ENCODE measurements at places on chromosomes 6 and 20.

DNA sequence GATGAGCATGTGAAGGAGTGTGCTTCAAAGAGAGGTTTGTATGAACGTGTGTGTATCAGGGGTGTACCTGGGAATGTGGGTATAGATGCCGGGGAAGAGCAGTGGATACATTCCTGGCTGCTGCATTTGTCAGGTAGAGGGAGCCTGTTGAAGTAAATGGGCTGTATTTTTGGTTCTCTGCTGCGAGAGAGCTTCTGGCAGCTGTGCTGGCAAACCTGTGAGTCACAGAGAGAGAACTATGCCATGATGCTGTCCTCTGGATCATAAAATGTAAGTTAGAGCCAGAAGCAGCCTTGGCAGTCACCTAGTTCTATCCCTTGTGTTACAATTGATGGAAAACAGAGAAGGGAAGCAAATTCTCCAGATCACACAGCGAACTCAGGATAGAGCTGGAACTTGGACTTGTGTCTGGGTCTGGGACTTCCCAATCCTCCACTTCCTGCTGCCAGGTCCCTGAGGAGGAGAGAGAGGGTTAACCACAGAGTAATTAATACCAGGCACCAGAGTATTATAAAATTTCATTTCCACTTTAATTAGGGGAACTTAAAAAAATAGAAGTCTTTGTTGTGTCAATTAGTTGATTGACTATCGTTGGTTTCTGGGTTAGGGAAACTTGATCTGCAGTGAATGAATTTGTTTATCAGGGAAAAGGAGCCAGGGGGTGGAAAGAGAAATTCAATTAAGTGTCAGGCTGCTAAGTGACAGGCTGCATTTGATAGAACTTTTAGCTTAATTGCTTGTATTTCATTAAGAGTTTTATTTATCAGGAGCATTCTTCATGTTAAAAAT lies 41.1 kb upstream of the GTSF1L start:
- DNase-seq = no peak

DNA sequence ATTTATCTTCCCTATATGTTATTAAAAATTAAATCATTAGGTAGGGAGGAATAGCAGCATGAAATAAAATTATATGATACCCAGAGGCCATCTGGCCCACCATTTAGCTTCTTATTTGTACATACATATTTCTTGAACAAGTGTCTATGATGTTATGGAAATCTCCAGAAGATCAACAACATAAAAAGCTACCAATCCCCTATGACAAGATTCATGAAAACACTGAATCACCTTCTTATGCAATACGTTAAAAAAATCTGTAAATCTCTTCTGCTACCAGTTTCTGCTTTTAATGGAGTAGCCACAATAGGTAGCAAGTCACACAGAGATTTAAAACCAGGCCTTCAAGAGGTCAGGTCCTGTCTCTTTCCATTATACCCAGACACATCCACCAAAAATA lies 125.8 kb upstream of the ENPP5 start:
- DNase-seq = no peak

DNA sequence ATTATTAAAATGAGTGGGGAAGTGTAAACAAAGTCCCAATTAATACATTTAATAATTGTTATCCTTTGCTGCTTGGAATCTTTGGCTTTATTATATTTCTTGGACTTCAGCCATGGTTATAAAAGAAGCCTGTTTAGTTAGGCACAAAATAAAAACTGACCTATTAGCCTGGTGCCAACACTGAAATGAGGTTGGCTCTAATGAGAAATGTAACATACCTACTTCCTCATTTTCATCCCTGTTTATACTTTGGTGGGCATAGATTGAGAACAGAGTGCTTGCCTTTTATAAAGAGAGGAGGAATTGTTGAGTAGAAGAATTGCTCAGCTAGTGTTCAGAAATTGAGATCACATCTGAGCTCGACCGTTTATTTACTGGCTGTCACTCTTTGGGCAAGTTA lies 471.3 kb downstream of the UTRN start:
- DNase-seq = no peak

DNA sequence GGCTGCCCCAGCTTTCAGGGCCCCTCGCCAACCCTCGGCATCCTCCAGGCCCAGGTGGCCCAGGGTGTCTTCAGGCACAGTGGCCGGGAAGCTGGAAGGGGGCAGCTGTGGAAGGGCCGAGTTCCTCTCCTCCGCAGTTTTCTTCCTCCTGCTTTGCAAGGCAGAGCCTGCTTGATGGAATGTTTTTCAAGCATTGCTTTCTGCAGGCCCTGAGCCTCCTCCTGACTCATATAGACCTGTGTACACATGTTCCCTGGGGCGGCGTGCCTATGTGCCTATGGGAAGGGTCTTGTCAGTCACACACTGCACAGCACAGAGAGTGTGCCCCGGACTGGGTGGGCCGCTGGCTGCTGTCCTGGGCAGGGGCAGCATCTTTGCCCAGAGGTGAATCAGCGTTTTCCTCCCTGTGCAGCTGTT lies 107.5 kb downstream of the ERMARD start:
- DNase-seq = no peak

- no peak for DNase-seq
These were observed 93.1 kb downstream of the EPB41L2 start for GRCh38 chr6:130969791-130970491.

GRCh38 chr6:144585217-144585814 lies 300.2 kb downstream of the UTRN start:
- no peak for DNase-seq

DNA sequence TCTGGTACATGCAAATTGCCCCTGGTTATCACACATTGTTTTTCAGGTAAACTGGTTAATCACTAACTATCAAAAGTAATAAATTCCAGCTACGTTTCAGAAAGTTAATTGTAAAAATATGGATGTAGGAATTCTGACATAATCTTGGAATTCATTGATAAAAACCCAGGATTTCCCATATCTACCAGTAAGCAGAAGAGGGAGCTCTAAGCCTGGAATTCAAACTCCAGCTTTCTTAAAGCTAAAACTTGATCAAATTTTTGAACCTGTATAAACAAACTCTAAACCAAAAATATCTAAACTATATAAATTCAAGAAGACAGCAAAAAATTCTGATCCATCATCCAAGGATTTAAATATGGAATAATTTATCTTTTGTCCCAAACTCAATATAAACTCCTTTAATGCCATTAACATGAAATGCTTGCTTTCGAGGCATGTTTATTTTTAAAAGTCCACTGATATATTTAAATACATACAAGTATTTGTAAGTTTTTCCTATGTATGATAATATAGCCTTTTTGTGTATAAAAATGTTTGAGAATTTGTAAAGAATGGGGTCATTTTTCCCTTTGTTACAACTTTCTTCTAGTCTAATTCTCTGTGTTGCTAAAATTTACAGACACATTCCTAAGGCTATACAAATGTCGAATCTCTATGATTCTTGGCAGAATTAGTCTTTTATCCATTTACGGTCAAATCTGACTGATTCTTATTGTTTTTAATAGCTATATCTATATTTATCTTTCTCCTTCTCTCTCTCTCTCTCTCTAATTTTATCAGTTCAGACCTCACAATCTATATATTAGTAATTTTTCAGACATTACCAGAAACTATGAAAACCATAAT lies 91.4 kb upstream of the RNF217 start:
- no peak for DNase-seq

GRCh38 chr6:71489736-71490135 lies 201.1 kb downstream of the OGFRL1 start:
- DNase-seq = no peak

DNA sequence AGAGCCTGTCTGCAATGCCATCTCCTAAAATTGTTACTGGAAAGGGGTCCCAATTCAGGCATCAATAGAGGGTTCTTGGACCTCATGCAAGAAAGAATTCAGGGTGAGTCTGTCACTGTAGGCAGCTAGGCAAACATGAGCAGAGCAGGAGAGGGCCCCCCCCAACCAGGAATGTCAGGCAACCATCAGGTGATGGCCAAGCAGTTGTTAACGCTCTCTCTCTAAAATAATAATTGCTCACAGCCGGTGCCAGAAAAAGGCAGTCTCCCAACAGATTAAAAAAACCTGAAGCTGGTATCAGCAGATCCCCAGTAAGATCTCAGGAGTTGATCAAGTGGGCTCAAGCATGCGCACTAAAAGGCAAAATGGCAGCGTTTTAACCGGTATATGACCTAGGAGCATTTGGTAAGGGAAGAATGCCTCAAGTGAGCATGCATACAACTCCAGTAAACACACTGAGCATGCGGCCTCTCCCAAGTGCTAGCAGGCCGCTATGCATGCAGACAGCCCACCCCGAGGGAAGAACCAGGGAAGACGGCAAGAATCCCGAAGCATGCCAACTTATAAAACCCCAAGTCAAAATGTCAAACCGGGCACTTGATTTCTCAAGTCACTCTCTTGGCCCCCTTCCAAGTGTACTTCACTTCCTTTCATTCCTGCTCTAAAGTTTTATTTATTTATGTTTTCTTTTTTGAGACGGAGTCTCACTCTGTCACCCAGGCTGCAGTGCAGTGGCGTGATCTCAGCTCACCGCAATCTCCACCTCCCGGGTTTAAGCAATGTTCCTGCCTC lies 44.0 kb upstream of the RNGTT start:
- DNase-seq = no peak

- no peak for DNase-seq
These were observed 683.7 kb upstream of the ID4 start for GRCh38 chr6:19153270-19153980.

DNA sequence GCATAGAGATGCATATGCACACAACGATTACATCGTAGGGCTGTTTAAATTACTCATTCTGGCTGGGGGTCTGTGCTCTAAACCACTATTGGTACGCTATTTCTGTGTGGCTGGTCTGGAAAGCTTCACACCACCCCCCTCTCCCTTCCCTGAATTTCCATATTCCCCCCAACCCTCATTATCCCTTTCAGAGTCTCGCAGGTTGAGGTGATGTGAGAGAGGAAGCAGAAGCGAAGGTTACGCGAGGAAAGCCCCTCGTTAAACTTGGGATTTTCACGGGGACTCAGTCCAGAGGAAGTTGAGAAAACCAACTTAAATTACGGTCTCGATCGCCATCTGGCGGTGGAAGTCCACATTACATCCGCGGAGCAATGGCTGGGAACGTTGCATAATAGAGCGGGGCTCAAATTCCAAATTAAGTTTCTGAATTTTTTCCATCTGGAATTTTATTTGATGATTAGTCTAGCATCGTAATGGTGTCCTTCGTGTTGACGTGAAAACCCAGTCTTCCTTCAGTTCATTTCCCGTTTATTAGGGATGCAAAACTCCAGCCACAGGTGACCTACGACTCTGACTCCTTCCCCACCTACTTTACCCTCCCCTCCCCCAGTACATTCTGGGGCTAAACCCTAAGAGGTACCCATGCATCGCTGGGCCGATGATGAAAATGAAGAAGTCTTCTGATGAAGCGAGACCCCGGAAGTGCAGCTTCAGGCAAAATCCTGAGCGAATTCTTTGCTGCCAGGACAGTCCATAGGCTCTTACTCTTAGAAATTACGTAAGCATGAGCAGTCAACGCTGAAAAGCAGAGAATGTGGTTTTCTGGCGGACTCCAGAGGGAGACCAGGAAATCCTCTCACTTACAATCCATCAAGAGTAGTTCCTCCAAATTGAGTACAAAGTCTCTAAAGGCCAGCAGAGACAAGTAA lies 19.7 kb downstream of the HLA-DOB start:
- DNase-seq = peak; percentile 54

GRCh38 chr6:1724616-1725015 lies 114.9 kb downstream of the FOXC1 start:
- DNase-seq = no peak

- no peak for DNase-seq
These were observed 16.7 kb downstream of the MAVS start for GRCh38 chr20:3863317-3863716.

GRCh38 chr20:50540620-50541605 lies 30.7 kb downstream of the PTPN1 start:
- no peak for DNase-seq

DNA sequence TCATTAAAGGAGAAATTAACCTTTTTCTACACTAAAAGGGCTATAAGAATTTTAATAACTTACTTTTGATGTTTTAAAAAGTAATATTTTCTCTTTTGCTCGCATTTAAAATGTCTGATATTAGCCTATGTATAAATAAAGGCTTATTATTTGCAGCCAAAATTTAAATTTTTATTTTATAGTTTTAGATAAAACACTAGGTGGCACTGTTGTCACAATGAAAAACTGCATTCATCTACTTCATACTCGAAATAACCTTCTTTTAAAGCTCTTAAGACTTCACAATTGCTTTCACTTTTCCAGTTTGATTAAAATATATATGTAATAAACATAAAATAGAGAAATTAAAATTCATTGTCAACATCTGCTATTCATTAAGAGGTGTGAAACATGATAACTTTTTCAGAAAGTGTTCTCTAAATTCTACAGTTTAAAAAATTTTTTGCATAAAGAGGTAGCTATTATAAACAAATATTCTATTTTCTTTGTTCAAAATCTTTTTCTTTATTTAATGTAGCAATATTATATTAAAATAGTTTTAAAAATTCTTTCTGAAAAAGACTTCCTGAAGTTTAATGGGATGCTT lies 78.8 kb upstream of the DEFB112 start:
- DNase-seq = no peak

DNA sequence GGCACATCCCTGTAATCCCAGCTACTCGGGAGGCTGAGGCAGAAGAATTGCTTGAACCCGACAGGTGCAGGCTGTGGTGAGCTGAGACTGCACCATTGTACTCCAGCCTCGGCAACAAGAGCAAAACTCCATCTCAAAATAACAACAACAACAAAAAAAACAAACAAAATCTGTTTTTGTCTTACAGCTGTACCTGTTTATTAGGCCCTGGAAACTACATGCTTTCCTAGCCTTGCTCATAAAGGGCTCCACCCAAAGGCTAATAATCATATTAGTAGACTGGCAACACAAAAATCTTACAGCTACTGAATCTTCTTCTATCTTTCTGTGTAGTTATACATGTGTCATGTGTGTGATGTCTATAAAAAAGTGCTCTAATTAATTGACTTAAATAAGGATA lies 503.9 kb upstream of the EYS start:
- DNase-seq = no peak

DNA sequence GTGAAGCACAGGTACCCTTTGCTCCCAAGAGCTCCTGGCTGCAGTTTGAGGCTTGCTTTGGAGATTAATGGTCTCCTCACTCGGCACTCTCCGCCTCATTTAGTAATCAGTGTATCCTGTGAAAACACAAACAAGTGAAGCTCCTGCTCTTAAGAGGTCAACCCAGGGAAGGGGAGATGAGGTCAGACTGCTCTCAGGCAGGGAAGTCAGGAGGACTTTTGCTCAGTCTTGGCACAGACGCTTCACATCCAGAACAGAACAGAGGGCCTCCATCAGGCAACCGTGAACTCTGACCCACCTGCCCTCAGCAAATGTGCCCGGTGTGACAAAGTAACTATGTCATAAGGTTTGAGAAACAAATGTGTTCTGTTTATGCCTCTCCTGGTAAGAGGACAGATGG lies 428.8 kb upstream of the JARID2 start:
- DNase-seq = no peak

- DNase-seq = no peak
These were observed 110.2 kb downstream of the LAMA2 start for GRCh38 chr6:128993166-128993565.

DNA sequence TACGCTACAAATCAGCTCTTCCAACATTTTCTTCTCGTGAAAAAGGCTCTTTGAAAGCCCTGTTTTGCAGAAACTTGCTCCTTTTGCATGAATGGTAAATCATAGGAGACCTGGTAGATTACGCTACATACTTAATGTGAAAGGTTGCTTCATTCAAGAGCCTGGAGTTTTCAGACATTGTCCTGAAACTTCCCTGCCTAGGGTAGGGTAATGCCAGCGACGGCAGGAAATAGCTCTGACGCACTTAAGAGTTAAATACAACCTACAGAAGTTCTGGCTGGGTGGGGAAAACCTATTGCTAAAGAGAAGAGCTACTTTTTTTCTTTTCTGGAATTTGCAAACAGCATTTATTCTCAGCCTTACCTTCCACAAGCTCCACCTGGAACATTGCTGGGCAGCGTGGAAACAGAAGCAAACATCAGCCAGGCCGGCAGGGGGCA lies 144.5 kb downstream of the LPA start:
- peak; percentile 60 for DNase-seq
